Stimulated activated CD4-positive, alpha-beta T cell treated with anti-CD3 and anti-CD28 coated beads, Interleukin-12 subunit alpha, Interleukin-12 subunit beta, amount 100 ng/mL, for 24 hours (primary cell): ENCODE measurements at places on chromosomes 2 and 18.

GRCh38 chr2:118086024-118086633, 2.1 kb upstream of the INSIG2 start:
- DNase-seq: no peak

- no peak for DNase-seq
These were observed 96.0 kb upstream of the RAB12 start for GRCh38 chr18:8513249-8513648.

- DNase-seq: peak; percentile 5
These were observed 542 bp downstream of the PGAP1 start for GRCh38 chr2:196925768-196926561.

GRCh38 chr2:205686783-205687640, 4.7 kb downstream of the NRP2 start:
- no peak for DNase-seq

DNA sequence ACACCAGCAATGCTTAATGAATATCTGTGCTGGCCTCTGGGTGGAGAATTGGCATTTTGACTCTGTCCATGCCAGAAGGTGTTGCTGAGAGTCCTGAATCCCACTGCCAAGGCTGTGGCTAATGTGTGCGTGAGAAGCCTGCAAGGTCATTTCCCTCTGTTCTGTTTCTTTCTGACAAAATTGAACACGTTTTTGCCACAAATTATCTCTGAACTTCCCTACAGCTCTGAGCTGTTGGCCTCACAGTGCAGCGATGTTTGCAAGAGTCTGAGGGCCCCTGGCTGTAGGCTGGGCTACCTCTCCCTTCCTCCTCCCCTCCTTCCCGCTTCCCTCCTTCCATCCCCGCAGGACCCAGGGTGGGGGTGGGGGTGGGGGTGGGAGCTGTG, 154.1 kb upstream of the HS6ST1 start:
- DNase-seq: no peak

DNA sequence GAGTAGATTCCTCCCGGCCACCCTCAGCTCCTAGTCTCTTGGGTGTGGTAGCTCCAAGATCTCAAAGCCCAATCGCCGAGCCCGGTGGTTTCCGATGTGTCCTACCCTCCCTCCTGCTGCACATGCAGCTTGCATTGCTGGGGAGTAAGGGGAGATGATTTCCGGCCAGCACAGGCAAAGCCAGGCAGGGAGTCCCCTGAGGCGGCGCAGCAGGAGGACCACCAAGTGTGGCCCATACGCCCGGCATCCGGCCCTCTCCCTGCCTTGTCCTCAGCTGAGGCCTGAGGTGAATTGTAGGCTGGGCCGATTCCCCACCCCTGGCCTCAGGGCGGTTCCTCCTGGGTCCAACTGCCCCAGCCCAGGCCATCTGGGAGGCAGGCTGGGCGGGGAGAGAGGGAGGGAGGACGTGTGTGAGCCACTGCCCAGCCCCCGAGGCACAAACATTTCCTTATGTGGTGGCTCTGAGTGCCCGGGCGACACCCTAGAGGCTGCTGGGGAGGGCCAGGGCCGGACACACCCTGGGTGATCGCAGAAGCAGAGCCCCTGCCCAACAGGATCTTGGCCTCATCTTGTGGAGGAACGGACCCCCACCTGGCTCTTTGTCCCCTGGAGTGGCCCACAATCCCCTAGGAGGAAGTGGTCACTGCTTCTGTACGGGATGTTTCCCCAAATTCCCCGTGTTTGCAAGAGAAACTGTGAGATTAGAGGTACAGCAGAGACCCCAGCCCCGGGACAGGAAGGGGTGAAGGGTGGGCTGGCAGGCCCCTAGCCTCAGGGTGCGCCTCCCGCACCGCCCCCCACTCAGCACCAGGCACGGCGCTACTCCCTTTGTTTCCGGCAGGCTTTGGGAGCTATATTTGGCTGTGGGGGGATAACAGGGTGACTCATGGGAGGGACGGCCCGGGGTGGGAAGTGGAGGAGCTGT, 41.9 kb upstream of the PTMA start:
- DNase-seq: no peak

DNA sequence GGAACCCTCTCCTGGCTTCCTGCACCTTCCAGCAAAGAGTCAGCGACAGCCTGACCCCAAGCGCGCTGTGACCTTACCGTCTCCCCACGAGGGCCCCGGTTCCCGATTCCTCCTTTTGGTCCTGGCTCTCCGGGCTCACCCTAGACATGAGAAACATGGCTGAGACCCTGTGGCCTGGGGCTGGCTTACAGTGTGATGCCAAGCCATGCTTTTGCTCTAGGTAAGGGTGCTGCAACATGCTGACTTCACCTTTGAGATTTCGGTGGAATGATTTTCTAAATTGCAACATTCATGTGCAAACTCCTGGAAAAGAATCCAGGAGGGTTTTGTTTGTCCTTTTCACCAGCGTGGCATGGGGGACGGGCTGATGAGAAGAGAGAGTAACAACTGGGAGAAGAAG, 63.9 kb downstream of the COL6A3 start:
- no peak for DNase-seq

DNA sequence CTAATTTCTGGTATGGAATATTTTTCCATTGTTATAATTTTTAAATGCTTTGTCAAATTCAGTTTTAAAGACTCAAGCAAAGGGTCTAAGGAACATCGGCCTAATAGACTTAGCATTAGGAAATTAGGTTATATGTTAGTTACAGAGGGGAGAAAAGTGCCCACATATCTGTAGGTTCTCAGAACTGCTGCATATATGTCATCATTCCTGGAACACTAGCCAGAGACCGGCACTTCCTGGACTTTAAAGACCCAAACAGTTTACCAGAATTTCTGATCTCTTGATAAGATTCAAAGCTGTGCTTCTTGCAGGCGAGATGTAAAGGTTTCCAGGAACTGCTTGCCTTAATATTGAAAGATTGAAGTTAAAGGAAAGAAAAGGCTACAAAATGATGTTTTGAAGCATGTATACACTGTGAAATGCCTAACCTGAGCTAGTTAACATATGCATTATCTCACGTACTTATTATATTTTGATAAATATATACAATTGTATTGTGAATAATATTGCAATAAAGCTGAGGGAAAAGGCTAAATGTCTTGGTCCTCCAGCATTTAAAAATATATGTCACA, 993.6 kb downstream of the LRP1B start:
- no peak for DNase-seq

GRCh38 chr2:241064008-241064801, 37.9 kb downstream of the MTERF4 start:
- DNase-seq: no peak

GRCh38 chr2:20472569-20472968, 25.7 kb downstream of the RHOB start:
- no peak for DNase-seq

- DNase-seq: no peak
These were observed 192.0 kb downstream of the ALK start for GRCh38 chr2:29729401-29729800.

- DNase-seq: no peak
These were observed at the start of gene CLASP1 for GRCh38 chr2:121649149-121649595. Gene CLASP1, minus strand, starts transcription at chr2:121649462. Its CDS starts 43,567 bp downstream, at chr2:121605895.

DNA sequence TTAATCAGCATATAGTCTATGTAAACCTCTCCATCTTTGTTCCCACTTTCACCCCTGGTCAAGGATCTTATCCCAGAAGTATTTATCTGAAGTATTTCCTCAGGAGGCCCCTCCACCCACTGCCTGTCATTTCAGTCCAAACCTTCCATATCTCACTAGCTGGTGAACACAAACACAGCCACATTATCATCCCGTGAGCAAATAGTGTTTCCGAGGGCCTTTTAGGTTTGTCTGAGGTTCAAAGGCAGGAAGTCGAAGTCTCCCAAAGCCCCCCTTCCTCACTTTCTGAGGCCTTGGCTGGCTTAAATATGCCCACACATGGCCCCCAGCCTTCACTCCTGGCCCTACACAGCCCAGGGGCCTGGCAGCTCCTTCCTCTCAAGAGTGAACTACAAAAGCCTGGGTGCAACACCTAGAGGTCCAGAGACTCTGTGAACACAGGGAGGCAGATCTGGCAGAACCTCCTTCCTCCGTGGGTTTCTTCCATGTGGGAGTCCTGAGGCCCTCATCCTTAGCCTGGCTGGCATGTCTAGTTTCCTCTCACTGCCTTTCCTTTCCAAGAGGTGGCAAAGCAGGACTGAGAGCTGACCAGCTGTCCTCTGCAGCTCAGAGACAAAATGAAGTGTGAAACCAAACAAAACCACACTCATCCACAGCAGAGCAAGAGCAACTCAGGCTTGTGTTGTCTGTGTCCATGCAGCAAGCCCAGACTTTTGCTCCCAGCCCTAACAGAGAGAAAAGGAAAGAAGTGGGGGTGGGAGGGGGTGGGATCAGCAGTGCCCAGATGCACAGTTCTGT, 264.2 kb downstream of the SS18 start:
- no peak for DNase-seq

DNA sequence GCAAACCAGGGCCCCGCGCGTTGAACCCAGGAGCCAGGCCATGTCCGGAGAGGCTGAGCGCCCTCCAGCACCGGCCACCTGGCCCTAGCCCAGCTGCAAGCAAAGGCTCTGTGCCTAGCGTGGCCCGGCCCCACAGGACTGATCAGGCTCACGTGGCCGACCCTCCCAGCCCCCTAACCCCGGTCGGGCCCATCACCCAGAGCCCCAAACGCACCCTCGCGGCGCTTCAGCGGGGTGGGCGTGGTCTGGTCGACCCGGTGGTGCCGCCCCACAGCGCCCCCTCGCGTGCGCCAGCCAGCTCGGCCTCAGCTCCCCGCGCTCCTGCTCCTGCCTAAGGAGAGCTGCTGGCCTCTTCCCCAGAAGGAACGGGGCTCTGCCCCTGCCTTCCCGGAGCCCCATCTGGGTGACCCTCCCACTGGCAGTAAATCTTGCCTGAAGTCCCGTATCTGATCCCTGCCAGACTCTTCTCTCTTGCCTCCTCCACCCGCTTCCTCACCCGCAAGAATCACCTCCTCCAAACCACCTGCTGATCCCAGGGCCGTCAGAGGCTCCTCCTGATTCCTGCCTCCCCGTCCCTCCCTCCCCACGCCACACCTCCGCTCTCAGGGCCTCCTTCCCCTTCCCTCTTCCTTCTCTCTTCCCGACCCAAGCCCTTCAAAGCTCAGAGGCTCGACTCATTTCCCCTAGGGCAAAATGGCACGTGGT, 12.3 kb upstream of the TEX51 start:
- DNase-seq: peak; percentile 6

DNA sequence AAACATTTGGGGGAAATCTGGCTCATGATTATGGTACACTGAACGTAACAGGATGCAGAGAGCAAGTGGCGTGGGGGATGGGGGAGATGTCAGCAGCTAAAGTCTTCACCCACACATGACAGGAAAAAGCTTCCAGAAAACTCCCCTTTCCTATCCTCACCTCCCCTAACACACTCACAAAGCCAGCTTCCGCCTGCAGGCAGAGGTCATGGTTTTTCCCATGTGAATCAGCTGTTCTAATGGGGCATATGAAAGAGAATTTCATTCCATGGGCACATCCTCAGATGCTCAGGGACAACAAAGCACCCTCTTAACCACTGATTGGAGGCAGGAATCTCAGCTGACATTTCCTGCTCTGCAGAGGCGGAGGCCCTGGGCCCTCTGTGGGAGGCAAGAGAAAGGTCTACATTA, 129.1 kb downstream of the TSN start:
- no peak for DNase-seq

DNA sequence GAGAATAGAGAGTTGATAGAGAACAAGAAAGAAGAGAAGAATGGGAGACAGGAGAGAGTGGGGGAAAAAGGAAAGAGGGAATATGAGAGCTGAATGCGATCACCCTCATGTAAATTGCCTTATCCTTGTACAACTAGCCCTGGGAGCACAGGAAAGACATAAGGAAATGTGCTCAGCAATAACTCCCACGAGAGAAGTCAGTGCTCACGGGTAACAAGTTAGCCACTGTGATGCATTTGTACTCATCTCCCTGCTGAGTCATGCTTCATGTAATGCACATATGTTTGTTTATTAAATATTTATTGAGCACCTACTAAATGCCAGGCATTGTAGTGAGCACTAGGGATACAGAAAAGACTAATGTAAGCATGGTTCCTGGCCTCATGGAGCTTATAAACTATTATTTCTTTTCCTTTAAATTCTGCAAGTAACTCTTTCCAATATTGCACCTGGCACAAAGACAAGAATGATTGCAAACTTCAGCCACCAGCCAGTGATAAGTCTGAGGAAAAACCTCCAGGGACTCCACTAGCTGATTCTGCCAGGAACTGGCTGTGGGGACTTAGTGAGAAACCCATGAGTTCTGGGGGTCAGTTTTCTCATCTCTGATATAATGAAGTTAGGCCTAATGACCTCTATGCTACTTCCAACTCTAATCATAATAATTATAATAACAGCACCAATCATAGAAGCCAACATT, 124.1 kb downstream of the LNPK start:
- DNase-seq: no peak

DNA sequence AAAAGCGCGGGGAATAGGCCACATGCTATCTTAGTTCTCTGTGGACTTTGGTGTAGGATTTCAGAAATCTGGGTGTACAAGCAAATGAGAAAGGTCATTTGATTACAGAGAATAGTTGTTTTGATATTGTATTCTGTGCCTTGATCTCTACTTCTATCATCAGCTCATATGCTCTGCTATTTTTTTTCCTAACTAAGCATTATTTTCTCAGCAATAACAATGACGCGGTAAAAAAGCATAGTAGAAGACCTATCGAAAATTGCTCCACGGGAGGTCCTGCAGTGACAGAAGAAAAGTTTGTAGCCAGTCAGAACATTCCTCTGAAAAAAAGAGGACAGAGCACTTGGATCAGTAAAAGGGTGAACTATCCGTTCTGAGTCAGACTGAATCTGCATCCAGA, 2.8 kb upstream of the SETBP1 start:
- DNase-seq: no peak

GRCh38 chr2:202204855-202205254, 33.5 kb downstream of the SUMO1 start:
- DNase-seq: no peak

DNA sequence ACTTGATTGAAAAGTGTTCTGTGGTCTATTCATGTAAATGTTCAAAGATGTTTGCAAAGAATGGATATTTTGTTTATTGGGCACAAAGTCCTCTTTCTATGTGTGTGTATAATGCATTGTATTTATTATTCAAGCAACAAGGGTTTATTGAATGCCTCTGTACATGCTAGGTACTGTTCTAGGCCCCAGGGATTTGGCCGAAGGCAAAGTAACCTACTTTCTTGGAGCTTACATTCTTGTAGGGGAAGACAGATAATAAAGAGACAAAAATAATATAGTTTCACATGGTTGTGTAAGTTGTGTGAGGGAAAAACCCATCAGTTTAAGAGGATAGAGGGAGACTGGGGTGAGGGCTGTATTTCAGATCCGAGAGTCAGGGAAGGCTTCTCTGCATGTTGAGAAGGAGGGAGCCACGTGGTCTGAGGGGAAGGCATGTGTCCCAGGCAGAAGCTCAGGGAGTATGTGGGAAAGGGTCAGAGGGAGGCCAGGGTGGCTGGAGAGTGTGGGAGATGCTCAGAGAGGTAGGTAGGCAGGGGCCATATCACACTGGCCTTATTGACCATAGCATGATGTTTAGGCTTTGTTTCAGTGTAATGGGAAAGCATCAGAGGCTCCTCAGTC, 40.4 kb upstream of the GPR155 start:
- DNase-seq: no peak

DNA sequence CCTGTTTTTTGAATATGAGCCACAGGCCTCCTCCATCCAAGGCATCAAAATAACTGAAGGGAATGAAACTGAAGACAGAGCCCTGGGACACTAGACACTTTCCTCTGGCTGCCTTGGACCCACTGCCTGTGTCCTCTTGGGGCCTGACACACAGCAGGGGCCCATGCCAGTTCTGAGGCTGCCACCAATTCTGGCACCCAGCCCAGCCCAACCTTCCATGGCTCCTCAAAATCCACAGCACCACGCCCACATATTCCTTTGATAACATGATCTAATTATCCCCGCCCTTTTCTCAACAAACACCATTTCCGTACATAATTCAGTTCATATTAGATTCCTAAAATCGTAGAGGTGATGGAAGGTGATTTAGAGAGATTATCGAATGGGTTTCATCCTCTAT, 64.2 kb downstream of the EMX1 start:
- DNase-seq: no peak
